Ovary (tissue), 10 donors: ENCODE measurements at places on chromosomes 7 and 10.

DNA sequence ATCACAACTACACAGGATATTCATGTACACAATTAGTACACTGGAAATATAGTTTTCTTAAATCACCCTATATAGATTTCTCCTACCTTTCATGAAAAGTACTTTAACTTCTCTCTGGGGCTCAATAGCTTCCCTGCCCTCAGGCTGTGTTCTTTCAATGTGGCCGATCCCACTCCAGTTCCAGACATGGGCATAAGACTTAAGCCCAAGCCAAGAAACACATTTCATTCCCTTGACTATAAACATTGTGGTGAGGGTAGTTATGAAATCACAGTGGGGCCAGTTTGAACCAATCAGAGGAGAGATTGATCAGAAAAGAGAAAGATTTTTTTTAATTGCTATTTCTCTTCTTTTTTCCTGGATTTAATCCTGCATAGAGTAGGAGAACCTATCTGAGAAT lies 904.6 kb upstream of the SORCS1 start:
- DNase-seq: no peak

DNA sequence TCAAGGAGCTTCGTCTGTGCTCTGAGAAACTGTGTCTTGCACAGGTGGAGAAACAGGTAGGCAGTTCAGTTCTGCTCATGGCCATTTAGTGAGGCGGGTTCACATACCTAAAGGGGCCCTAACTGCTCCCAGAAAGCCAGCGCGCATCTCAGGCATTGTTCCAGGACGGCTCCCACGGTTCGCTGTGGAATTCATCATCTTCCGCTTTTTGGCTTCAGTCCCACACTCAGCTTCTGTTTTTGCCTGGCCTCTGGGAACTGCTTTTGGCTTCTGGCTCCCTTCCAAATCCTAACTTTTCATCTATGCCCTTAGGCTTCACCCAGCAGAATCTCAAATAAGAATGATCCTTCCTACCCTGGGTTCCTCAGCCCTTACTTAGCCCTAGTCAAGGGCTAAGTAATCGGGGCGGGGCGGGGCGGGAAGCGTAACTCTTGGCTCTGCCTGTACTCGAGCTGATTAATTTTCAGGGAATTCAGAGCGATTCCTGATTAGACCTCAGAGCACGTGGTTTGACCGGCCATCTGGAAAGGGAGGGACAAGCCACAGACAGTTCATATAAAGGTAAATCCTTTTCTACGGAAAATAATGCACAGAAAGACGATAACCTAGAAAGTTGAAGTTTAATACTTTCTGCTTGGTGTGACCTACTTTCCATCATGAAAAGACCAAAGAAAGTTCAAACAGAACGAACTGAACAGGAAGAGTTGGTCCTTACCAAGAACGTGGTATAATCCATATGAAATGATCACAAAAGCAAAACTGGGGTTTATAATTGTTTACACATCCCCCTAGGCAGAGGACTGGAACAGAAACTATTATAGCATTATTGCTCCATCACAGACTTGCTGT lies 105.7 kb downstream of the ST8SIA6 start:
- peak; percentile 83 for DNase-seq

DNA sequence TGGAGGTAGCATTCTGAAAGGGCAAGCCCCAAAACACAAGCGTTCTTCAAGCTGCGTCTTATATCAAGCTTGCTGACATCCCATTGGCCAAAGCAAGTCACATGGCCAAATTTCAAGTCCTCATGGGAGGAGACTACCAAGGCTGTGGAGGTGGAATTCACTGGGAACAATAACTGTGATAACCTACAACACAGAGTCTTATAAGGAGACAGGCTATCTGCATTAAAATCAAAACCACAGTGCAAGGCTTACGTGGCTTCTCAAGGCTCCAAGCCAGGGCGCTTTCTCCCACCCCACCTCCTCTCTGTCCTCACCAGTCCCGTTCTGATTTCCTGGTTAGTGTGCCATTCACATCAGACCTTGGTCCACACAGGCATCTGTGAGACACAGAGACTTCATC lies 39.4 kb downstream of the ADRB1 start:
- DNase-seq: no peak

GRCh38 chr7:121546632-121547543 lies 150.8 kb upstream of the FAM3C start:
- DNase-seq: no peak

DNA sequence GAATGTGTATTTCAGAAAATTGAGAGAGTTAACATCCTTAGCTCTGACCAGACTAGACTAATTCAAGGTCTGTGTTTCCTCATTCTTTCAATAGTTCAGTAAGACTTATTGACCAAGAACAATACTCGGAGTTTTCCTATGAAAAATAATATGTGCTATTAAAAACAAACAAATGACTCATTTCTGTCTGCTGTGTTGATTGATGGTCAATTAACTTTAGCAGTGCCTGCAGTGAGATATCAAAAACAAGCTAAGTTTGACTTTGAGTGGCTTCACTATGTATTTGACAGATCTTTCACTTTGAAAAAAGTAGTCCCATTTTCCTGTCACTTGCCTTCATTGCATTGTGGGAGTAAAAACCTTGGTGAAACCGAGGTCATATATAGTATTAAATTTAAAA lies 91.0 kb downstream of the GNAT3 start:
- DNase-seq: no peak

DNA sequence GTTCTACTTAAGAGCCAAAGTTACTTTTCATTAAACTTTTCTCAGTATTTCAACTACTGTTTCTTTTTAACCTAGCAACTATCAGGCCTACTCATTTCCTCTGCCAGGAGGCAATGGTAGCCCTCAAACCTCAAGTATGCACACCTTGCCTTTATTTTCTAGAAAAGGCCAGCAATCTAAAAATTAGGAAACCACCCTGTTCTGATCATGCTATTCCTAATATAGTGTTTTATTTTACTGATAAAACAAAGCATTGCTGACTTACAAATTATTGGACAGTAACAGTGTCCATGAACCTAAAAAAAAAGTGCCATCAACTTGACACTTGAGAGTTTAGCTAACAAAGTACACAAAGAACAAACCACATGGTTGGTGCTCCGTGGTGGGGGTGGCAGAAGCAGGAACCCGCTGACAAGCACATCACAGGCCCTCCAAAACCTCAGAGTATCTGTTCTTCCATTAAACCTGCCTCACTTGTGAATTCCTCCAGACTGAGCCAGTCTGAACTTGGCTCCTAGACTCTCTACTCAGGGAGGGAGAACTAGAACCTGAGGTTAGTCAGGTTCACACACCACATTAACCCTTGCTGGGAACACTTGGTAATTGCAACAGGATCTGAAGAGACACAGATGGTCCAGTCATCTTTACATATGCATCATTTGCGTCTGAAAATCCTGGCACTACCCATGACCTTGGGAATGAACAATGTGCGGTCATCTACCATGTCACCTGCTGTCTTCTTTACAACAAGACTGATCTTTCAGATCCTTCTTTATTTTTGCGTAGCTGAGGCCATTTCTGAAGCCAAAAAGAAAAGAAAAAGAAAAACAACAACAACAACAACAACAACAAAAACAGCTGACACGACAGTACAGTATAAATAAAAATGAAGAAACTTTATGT lies 31.9 kb downstream of the PIP4K2A start:
- no peak for DNase-seq

DNA sequence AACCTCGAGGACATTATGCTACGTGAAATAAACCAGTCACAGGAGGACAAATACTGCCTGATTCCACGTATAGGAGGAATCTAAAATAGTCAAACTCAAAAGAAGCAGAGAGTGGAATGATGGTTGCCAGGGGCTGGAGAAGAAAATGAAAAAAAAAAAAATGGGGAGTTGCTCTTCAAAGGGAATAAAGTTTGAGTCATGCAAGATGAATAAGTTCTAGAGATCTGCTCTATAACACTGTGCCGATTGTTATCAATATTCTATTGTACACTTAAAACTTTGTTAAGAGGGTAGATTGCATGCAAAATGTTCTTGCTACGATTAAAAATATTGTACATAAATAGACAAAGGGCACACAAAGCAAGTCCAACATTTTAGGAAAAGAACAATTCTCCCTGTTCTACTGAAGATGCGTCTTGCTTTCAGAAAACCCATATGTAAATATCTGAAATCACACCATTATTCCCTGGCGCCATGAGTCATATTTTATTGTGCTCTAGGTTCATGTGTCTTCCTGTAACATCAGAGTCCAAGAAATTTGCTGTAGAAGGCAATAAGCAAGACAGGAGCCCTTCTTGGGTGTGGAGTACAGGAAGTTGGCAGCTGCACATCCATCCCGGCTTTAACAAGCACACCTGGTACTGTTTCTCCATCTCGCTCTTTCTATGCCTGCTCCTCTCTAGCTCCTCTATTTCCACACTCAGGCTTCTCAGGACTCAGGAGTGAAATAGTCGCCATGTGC lies 145.9 kb downstream of the GFRA1 start:
- no peak for DNase-seq

DNA sequence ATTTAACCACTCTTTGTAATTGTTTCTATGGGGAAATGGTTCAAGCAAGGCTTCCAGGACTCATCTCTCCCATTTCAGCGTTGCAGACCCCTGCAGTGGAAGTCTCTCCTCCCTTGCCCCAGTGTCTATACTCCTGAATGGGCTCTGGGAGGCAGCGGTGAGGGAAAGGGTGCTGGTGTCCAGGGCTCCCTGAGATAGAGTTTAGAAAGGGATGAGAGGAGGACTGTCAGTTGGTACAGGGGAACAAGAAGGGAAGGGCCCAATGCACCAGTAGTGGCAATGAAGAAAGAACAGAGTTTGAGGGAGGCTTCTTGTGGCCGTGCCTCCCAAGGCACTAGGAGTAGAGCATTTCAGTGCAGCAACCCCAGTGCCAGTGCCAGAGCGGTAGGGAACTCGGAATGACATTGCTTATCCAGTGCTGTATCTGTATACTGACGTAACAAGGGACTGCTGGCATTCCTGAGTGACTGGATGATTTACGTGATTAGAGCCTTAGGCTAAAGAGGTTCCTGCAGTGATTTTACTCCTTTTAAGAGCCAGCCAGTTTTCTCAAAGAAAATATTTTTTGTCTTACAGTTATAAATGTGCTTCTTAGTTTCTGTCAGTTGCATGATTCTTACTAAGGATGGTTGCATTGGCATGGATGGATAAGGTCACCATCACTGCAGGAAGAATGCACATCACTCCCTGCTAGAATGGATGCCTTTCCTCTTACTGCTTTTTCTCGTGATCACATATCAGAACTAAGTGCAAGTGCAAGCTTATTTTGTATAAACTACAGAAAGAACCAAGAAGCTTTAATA lies 28.0 kb downstream of the PRPF18 start:
- DNase-seq: no peak

- no peak for DNase-seq
Measured at GRCh38 chr7:21747806-21748205, 197.9 kb downstream of the CDCA7L start.

- no peak for DNase-seq
Measured at GRCh38 chr7:131032786-131033185, 294.9 kb upstream of the MKLN1 start.

- DNase-seq: no peak
Measured at GRCh38 chr10:48224296-48224695, 50.2 kb downstream of the FRMPD2 start.

- no peak for DNase-seq
Measured at GRCh38 chr10:30494558-30494957, 60.6 kb downstream of the MAP3K8 start.

DNA sequence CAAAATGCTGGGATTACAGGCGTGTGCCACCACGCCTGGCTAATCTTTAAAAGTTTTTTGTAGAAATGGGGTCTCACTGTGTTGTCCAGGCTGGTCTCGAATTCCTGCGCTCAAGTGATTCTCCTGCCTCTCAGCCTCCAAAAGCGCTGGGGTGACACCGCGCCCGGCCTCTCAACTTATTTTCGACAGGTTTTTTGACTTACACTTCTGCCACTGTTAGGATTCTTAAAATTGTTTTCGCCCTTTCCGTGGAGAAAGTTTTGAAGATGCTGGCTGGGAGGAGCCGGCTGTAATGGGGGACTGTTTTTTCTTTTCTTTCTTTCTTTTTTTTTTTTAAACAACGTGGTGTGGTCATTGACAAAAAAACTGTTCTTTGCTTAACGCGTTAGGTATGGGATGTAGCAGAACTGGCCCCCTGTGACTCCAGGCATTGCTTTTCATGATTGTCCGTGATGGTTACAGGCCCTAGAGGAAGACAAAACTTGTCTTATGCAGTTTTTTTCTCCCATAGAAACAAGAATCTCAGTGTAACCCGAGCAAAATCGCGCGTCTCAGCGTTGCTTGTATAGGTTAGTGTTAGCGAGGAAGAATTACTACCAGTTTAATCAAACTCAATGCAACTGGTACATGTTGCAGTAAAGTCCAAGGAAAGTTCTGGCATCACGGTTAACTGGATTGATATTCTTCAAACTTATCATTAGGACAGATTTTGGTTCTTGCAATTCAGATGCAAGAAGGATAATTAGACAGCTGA lies 72.2 kb downstream of the DAGLB start:
- DNase-seq: no peak

DNA sequence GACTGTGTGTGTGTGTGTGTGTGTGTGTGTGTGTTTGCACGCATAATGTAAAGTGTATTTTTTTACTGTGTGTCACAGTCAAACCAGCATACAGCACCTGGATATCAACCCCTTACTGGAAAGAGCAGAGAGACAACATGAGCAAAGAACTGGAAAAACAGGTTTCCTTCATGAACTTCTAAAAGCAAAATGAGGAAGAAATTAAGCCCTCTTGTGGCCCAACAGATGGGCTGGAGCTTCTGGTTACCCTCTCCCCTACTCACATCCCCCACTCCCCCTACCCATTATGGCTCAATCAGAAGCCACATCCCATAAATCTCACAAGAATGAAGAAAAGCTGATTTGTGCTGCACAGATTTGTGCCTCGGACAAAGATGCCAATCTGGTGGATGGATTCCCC lies 36.2 kb downstream of the PDE1C start:
- no peak for DNase-seq

DNA sequence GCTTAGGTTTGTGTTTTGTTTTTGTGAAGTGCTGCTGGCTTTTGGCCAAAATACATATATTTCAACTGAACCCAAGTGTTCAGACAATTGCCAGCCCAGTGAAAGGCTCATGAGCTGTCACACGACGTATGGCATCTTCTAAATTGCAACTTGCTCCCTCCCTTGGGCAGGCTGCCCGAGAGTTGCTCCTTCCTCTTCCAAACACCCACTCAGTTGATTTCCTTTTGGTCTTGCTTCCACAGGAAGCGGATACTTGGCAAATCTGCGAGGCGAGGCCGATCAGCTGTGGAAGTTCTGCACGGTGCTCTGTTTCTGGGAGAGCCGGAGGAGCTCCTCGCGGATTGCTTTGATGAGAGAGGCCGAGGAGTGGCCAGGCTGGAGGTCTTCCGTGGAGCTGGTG lies 39.6 kb upstream of the ATP6V0A4 start:
- no peak for DNase-seq

- DNase-seq: no peak
Measured at GRCh38 chr7:151317936-151318335, 23.7 kb upstream of the NUB1 start.

- no peak for DNase-seq
Measured at GRCh38 chr10:69962746-69963135, 89.9 kb upstream of the MACROH2A2 start.
